ENCODE measurements at places on chromosomes 2 and 18. TPM values are rescaled to one million over a fixed set of nuclear protein-coding genes. Genes with fewer than 3 reads are reported as not detected.

The SRSF7 gene
- total RNA-seq, result 45.9 TPM

The ALKAL2 gene
- total RNA-seq, result not detected

The ACMSD gene
- not detected for total RNA-seq

The LRRC30 gene
- not detected for total RNA-seq

The CD302 gene
- 19.7 TPM for total RNA-seq

The UCN gene
- total RNA-seq, result 0.59 TPM

The CPO gene
- total RNA-seq, result not detected

The KCNIP3 gene
- total RNA-seq, result 8.4 TPM

GRCh38 chr2:58667137-58667774 lies 426.1 kb upstream of the FANCL start:
- no peak for DNase-seq

DNA sequence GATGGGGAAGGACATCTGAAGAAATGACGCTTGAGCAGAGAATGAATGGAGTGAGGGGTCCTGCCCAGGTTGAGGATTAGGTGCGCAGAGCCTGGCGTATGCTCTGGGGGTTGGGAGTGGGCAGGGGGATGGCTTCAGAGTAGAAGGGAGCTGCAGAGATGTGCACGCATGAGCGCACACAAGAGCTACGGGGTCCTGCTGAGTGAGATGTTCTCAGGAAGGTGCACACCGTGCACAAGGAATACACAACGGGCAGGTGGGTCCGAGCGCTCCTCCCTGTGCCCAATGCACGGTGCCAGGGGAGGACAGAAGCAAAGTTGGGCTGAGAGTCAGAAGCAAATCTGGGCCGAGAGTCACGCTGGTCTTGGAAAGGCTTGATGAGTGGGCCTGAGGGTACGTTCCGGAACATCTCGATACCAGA lies 25.5 kb downstream of the TWIST2 start:
- DNase-seq, result no peak

DNA sequence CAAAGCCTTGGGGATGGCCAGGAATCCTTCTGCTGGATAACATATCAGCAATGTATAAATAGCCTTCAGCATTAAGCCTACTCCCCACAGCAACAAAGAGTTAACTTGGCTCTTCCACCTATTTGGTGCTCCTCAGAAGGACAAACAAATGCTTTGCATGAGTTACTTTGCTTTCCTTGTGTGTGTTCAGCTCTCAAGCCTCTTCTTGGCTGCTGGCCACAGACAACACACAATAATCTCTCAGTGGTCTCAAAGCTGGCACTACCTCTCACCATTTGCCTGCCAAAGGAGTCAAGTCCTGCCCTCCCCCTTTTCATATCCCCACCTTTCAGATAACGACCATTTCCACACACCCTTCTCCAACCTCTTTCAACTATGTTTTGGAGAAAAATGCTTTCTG lies 17.5 kb downstream of the FTCDNL1 start:
- DNase-seq, result no peak

- DNase-seq, result no peak
These were observed 1304.3 kb upstream of the DDX18 start for GRCh38 chr2:116510117-116510671.

DNA sequence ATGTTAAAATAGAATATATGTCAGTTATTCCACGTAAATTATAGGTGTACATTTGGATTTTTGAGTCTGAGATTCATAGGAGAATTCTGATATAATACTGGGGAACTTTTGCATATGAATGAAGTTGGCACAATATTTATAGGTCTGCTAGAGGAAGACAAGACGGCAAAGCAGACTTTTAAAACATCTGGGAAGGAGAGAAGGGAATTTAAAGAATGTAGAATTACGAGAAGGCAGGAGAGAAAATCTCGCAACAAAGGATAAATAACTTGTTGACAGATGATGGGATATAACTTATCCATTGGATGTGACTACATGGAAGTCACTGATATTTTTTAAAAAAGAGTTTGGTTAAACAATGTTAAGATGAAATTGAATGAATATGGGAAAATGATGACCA lies 615.6 kb downstream of the ERBB4 start:
- no peak for DNase-seq

- no peak for DNase-seq
These were observed 8.1 kb upstream of the ARHGAP15 start for GRCh38 chr2:143121079-143121478.

DNA sequence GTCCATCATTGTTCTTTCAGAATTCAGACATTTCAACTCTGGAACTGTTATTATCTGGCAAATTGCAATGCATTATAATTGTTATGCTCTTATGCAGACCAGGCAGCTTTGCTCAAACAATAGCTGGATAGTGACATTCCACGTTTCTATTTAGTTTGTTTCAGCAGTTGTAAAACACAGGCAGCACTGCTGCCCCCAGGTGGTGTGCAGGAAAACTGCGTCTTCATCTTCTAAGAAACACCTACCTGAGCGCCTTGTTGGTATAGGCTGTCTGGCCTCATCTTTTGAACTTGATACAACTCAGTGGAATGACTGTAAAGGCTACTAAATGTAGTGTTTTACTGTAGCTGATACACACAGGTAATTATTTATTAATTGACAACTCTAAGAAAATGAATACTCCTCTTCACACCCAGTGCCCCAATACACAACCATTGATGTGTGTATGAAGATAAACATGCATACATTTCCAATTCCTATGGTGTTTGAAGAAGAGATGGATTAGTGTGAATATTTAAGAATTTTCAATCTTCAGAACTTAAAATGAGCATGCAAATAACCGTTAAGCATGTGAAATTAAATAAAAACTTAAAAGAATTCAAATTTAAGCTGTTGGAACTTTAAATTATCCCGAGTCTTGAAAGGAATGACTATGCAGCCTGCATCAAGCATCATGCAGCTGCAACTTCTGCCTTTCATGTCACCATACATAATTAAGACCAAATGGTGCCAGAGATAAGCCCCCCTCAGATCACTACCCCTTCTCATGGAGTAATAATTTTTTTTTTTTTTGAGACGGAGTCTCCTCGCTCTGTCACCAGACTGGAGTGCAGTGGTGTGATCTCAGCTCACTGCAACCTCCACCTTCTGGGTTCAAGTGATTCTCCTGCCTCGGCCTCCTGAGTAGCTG lies 85.6 kb downstream of the CD8B2 start:
- no peak for DNase-seq

DNA sequence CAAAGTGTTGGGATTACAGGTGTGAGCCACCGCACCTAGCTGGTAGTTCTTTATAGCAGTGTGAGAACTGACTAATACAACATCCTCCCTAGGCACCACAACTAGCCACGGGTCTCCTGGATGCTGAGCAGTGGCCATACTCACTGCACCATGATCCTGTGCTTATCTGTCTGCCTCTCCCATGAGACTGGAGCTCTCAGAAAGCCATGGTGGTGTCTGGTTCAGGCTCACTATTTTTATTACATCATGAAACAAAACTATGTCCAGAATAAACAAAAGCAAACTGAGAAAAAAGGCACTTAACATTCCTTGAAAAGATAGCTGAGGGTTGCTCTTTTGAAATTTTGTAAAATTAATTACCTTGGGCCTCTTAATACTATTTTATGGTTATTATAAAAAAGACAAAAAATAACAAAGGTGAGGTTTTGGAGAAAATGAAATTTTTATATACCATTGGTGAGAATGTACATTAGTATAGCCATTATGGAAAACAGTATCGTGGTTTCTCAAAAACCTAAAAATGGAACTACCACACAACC lies 90.7 kb upstream of the TFCP2L1 start:
- DNase-seq, result no peak

DNA sequence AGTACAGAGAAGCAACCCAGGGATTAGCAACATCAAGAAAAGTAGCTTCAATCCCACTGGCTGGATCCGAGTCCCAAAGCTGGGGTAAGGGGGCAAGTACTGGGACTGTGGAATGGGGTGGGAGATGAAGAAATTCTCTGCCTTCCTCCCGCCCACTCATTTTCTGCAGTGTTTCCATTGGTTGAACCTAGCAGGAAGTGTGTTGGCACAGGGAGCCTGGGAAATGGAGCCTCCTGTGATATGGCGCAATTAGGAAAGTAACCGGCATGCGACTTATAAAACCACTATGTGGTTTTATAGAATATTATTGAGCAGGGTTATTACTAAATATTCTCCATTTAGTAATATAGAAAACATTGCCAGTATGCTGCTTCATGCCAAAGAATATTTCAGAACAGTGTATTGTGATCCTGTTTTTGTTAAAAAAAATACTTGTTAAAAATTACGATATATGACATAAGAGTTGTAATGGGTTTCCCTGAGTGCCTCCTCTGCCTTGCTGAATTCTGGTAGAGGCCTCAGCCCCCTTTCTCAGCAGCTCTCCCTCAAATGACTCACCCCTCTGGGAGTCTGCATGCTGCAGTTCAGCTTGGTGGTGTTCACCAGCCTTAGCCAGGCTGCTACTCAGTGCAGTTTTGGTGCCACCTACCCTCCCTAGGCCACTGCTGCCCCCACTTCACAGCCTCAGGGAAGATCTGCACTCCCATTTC lies 60.5 kb downstream of the HK2 start:
- no peak for DNase-seq

DNA sequence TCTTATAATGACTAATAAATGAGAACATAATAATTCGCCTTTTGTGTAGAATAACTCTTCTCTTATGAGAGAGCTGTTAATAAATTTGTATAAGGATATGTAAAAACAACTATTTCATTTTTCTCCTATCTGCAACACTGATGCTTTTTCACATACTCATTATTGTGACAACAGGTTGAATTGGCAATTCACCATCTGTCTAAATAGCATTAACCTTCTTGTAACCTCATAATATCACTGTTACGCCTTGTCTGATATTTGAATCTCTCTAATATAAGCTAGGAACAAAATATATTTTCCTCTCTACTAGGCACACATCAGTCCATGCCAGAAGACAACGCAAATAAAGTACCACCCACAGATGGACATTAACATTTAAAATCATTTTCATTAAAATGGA lies 938.9 kb downstream of the CPS1 start:
- no peak for DNase-seq

DNA sequence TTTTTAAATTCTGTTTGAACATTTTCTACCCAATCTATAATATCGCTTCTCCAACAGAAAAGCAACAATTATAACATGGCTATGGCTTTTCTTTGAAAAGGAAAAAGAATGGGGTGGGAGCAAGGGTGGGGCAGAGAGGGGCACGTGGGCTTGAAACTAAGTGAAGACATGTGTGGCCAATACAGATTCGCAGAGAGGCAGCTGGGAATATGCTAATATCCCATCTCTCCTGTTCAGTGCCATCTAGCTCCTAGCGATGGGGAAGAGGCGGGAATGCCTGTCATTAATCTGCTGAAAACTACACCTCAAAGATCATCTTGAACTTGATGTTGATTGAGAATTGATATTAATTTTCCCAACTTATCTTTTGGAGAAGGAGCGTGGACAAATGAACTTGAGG lies 65.5 kb upstream of the ITGA6 start:
- no peak for DNase-seq

DNA sequence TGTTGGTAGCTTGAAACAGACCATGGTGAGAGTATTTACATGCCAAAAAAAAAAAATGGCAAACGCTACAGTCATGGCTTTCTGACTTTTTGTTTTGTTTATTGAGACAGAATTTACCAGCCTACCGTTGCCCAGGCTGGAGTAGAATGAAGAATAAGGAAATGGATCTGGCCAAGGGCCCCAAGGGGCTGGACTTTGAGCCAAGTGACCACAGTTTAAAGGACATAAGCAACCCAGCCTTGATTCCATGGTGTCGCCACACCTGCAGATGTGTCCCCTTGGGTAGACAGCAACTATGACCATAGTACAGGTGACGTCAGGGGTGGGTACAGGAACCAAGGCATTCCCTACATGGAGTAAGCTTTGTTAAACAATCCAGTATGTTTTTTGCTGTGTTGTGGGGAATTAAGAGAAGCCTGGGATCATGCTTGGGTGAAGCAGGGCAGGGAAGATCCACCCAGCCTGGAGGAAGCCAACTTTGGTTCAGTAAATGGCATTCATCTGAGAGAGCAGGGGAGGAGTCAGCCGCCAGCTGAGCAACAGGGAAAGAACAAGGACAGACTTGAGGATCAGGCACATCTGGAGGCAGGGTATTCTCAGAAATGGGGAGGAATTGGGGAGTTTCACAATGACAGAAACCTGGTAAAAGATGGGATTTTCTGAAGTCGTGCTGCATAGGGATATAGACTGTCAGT lies 110.3 kb upstream of the SH3BP4 start:
- DNase-seq, result no peak

DNA sequence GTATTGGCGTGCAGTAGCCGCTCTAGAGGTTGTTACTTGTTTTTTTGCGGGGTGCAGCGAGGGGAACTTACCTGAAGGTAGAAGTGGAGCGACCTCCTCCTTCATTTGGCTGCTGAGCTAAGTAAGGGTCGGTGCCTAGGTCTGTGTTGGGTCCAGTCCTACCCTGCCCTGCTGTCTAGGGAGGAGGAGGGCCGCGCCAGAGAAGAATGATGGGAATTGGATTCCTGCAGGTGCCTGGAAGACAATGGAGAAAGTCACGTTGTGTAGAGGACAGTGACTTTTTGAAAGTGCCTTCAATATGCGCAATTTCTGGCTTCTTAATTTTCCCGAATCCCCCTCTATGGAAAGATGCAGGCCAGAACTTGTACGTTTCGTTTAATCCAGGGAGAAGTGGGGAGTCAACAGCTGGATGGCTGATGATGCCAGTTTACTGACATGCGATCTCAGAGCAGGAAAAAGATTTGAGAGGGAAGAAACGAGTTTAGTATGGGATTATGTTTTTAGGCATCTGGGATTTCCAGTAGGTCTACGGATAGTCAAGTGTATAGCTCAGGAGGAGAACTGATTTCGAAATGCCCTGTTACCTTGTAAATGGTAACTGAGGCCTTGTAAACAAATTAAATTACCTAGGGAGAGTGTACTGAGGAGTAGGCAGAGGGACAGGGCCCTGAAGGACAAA lies 653 bp downstream of the MRPS9 start:
- DNase-seq, result no peak

GRCh38 chr18:62957885-62958472 lies 242.6 kb downstream of the PHLPP1 start:
- DNase-seq, result no peak

DNA sequence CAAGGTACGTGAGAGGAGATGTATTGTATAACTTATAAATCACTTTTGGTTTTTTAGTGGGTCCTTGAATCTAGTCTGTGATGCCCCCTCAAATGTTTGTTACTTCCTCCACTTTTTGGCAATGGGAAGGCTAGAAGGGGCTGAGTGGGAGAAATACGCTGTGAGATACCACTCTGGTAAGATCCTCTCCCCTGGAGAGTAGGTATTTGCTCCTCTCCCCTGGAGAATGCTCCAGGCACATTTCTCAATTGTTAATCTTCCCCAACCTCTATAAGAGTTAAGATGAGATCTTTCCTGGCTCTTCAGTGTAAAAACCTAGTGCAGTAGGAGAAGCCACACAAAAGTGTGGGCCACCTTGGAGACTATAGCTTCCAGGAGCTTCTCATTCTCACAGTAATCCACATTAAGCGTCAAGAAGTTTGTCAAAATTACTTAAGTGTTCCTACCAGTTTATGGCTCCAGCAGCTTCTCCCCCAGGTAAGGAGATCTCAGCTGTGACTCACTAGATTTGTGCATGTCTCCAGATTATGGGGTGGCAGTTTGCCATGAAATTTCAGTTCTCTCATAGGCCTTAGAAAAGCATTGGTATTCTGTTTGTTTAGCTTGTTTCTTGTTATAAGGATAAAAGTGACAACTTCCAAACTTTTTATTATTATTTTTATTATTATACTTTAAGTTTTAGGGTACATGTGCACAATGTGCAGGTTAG lies 182.6 kb downstream of the FSIP2 start:
- DNase-seq, result no peak

- no peak for DNase-seq
These were observed 39.7 kb upstream of the TGIF1 start for GRCh38 chr18:3410273-3410672.
